ENCODE measurements at places on chromosomes 2 and 18. TPM values are rescaled to one million over a fixed set of nuclear protein-coding genes. Genes with fewer than 3 reads are reported as not detected.
A peak's percentile ranks its signal among the peaks of the same experiment; 100 is the strongest.

DNA sequence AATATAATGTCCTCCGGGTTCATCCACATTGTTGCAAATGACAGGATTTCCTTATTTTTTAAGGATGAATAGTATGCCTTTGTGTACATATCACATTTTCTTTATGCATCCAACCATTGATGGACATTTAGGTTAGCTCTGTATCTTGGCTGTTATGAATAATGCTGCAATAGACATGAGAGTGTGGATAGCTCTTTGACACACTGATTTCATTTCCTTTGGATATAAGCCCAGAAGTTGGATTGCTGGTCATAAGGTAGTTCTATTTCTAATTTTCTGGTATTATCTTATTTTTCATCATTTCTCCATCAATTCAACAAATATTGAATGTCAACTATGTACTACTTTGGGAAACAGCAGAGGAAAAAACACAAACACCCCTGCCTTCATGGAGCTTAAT, 423.3 kb downstream of the MTX2 start:
- no peak overlapping the region for H3K27ac ChIP-seq
- H3K36me3 ChIP-seq, result no peaks in the 10 kb centered on the region
- no peak overlapping the region for H3K4me3 ChIP-seq
- H3K4me1 ChIP-seq, result no peaks in the 10 kb centered on the region
- no peaks in the 10 kb centered on the region for H3K27me3 ChIP-seq
- no peak for DNase-seq

DNA sequence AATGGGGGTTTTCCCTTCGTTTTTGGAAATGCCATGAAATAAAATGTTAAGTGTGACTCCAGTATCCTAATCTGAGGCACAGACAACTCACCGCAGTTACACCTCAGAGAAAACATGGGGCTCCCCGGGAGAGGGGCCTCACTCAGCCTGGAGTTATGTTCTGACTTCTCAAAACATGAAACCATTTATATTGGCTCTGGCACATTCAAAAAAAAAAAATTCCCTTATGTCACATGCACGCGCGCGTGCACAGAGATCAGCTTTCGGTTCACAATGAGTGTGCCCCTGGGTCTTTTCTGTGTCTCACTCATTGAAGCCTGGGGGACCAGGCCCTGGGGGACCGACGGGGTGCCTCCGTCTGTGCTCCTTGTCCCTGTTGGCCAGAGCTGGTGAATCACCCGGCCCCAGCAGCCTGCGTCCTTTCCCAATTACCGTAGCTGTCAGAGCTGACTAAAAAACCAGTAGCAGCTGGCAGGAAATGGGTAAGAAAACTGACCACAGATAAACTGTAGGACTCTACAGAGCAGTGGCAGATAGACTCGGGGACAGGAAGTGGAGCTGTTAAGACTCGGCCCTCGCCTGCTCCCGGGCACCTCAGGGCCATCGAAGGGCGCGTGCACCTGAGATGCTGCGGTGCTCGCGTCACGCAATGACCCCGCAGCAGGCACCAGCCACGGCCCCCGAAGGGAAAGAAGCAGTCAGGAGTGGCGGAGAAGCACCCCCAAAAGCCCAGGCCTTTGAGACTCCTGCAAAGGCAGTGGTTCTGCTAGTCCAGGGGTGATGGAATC, 138.3 kb upstream of the ID2 start:
- H3K27ac ChIP-seq, result peak overlapping the region; percentile 55
- no peaks in the 10 kb centered on the region for H3K27me3 ChIP-seq
- no peaks in the 10 kb centered on the region for H3K36me3 ChIP-seq
- peak; percentile 75 for DNase-seq
- peaks cover 52% of the 10 kb centered on the region for H3K4me1 ChIP-seq

DNA sequence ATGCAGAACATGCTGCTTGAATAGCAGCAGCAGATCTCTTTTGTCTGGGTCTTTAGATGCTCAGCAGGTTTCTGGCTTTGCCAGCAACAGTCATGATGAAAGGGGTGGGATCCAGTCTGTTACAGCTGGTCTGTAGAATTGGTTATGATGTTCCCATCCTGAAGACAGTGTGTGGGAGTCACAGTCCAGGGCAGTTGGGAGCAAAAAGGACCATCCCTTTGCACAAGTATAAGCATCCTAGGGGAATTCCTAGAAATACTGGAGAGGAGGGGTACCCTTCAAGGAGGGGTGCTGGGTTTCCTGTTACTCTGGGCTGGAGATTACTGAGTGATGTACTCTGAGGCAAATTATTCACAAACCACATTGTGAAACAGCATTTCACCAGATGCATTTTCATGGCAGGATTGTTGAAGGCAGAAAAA, 119.9 kb upstream of the RND3 start:
- H3K4me1 ChIP-seq, result no peaks in the 10 kb centered on the region
- H3K27ac ChIP-seq, result no peak overlapping the region
- H3K36me3 ChIP-seq, result no peaks in the 10 kb centered on the region
- no peak for DNase-seq
- H3K27me3 ChIP-seq, result no peaks in the 10 kb centered on the region

DNA sequence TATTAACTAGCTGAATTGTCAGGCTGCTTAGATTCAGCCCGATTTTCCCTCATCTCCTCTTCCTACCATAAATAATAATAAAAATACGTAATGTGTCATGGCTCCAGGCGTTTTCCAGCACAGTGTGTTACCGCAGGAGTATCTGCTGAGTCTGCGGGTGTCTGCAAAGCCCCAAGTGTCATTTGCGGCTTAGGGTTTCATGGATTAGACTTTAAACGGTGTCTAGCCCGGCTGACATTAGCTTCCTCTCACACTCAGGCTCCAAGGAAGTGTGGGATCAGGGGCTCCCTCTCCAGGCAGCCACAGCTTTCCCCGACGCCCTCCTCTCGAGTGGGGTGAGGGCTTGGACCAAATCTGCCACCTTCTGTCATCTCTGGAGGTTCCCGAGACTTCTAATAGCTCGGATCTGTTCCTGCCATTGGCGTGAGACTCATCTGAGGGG, 14.1 kb upstream of the HOXD1 start:
- no peaks in the 10 kb centered on the region for H3K36me3 ChIP-seq
- H3K27me3 ChIP-seq, result peaks cover 100% of the 10 kb centered on the region
- H3K4me3 ChIP-seq, result no peak overlapping the region
- DNase-seq, result no peak

DNA sequence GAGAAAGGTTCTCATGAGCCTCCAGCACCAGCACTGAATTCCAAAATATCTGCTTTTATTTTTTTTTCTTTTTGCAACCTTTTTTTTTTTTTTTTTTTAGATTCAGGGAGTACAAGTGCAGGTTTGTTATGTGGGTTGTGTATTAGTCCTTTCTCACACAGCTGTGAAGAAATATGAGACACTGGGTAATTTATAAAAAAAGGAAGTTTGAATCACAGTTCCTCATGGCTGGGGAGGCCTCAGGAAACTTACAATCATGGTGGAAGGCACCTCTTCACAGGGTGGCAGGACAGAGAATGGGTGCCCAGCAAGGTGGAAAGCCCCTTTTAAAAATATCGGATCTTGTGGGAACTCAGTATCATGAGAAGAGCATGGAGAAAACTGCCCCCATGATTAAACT, 7.9 kb upstream of the TMX3 start:
- DNase-seq, result no peak
- no peaks in the 10 kb centered on the region for H3K36me3 ChIP-seq
- H3K27ac ChIP-seq, result no peak overlapping the region
- no peaks in the 10 kb centered on the region for H3K27me3 ChIP-seq

GRCh38 chr2:159075727-159076126, 107.3 kb downstream of the TANC1 start:
- no peaks in the 10 kb centered on the region for H3K4me1 ChIP-seq
- H3K36me3 ChIP-seq, result no peaks in the 10 kb centered on the region
- no peak overlapping the region for H3K27ac ChIP-seq
- H3K4me3 ChIP-seq, result no peak overlapping the region

DNA sequence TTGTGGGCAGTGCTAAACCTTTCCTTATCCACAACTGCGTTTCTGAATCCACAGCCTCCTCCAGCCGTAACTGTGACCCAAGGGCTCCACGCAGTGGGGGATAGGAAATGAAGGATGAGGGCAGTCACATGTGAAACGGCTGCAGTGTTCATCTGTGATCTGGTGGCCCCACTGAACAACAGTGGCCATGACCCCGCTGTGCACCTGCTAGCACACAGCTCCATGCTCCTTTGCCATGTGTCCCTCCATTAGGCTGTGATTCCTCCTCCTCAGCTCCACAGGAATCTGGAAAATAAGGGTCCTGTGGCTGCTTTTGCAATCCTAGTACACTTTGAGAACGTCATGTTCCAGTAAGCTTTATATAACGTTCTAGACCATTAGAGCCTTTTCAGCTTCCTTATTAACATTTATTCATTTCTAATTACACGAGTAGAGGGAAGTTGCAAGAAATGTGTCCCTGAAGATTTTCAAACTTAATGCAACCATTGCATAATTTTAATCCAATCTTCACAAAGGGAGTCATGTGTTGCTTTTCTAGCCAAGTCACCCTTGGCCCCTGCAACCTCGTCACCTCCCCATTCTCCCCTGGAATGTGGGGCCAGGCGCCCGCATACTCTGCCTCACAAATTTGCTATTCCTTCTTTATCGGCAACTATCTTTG, 7.1 kb upstream of the NAPG start:
- DNase-seq, result no peak
- no peak overlapping the region for H3K4me3 ChIP-seq
- H3K27me3 ChIP-seq, result no peaks in the 10 kb centered on the region
- H3K27ac ChIP-seq, result no peak overlapping the region

GRCh38 chr2:47783486-47784351, 774 bp downstream of the MSH6 start:
- DNase-seq, result peak; percentile 53
- H3K27me3 ChIP-seq, result no peaks in the 10 kb centered on the region
- peaks cover 24% of the 10 kb centered on the region for H3K4me1 ChIP-seq

Gene DSG1
- 0.61 TPM for total RNA-seq

Gene MTCL1
- 11.0 TPM for total RNA-seq

Gene DSC2
- 11.1 TPM for total RNA-seq
